Stimulated activated CD8-positive, alpha-beta memory T cell treated with anti-CD3 and anti-CD28 coated beads, Interleukin-15, amount 100 ng/mL, for 24 hours (primary cell): ENCODE measurements at places on chromosomes 12 and 14.

DNA sequence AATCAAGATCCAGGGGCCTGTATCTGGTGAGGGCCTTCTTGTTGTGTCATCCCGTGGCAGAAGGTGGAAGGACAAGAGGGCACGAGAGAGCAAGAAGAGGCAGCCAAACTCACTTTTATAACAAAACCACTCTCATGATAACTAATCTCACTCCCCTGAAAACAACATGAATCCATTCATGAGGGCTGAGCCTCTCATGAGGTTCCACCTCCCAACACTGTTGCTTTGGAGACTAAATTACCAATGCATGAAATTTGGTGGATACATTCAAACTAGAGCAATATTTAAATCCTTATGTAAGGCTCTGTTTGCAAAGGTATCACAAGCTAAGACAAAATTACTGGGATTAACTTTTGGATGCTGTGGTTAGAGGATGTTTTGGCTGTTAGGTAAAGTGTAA lies 470.1 kb upstream of the NOVA1 start:
- no peak for DNase-seq

DNA sequence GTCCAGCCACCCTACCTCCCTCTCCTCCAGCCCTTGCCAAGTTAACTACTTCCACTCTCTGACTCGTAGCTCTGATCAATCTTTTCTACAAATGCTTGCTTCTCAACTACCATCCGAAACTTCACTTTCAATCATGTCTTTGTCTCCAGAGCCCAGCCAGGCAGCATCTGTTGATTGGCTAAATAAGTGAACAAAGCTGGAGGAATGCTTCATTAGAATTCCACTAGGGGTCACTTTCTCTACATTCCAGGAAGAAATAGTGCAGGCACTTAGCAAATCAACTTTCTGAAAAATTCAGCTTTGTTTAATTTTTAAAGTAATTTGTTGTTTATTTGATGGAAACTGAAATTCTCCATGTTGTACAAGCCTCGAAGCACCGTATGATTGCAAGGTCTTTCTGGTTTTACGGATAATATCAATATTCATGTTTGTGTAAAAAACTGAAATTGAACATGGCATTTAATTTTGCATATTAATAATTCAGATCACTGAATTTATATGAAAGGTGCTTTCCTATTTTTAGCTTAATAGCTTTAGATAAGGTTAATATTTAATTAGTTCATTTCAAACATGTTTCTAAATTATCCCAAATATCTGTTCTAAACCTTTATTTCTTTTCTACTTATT lies 32.4 kb upstream of the HELB start:
- no peak for DNase-seq

DNA sequence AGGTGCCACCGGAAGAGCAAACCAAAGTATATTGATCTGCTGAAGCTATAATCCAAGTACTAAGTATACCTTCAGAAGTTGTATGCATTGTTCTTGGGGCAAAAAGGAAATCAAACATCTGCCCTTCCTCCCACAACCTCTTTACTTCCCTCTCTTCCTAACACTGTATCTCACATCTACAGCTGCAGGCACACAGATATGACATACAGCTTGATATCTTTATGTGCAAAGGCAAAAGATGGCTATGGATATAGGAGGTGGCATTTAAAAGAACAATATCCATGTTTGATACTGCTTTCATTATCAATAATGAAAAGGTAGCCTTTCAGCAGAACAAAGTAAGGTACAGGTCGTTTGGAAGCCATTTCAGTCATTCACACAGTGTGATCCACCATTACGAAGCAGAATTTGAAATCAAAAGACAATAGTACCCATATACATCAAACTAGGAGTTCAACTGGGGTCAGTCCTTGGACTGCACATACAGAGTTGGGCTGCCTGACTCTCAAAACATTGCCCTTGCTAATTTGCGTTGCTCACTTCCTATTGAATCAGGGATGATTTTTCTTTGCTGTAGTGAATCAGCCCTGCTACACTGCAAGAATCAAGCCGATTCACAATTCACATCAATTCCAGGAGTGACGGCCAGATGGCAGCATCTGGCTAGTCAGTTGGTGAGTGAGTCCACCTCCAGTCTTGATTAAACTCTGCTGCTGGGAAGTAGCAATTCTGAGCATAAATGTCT lies 8.9 kb downstream of the ANG start:
- no peak for DNase-seq

- DNase-seq, result no peak
These were observed 25.4 kb downstream of the SRRM4 start for GRCh38 chr12:119006746-119007145.

GRCh38 chr14:67485501-67486095 lies 2.9 kb downstream of the TMEM229B start:
- DNase-seq, result no peak

DNA sequence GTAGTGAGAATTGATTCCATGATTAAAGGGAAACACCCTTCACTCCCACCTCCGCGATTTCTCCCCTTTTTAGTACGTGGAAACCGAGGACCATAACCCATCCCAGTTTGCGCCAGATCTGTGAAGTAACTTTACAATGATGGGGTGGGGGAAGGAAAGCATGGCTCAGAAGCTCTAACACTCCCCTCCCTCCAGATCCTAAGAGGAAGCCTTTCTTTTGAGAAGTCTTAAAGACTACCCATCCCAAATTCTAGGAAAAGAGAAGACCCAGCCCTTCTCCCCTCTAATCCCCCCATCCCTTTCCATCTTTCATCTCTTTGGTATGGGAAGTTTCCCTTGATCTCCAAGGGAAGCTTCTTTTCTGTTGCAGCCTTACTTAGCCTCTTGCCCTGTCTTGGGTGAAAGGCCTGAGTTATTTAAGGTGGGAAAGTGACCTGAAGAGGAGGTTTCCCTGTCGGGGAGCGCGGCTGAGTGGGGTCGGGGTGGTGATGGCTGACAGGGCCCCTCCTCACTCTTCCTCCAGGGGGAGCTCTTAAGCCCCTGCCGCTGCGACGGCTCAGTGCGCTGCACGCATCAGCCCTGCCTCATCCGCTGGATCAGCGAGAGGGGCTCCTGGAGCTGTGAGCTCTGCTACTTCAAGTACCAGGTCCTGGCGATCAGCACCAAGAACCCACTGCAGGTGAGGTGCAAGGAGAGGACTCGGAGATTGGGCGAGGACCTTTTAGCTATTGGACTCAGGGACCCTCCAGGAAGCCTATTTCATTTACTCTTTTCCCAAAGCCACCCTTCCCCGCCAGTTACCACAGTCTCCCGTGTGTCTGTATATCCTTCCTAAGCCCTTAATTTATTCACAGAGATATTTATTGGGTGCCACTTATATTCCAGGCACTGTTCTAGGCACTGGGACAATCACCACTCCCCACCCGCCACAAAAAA lies 1.8 kb downstream of the MARCHF9 start:
- DNase-seq, result no peak

DNA sequence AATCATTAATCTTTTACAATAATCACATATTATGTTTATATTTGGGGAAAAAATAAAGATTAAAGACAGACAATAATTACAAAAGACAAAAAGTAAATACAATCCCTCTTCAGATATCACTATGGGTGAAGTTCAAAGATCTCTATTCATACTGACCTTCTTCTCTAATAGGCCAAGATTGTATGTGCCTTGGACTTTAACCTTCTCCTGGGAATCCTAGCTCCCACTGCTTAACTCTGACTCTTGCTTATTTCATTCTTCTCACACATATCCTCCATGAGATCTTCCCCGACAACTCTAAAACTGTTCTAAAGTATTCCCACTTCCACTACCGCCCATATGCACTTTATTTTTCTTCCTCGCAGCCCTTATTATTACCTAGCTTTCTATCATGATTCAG lies 83.8 kb downstream of the EEA1 start:
- no peak for DNase-seq

DNA sequence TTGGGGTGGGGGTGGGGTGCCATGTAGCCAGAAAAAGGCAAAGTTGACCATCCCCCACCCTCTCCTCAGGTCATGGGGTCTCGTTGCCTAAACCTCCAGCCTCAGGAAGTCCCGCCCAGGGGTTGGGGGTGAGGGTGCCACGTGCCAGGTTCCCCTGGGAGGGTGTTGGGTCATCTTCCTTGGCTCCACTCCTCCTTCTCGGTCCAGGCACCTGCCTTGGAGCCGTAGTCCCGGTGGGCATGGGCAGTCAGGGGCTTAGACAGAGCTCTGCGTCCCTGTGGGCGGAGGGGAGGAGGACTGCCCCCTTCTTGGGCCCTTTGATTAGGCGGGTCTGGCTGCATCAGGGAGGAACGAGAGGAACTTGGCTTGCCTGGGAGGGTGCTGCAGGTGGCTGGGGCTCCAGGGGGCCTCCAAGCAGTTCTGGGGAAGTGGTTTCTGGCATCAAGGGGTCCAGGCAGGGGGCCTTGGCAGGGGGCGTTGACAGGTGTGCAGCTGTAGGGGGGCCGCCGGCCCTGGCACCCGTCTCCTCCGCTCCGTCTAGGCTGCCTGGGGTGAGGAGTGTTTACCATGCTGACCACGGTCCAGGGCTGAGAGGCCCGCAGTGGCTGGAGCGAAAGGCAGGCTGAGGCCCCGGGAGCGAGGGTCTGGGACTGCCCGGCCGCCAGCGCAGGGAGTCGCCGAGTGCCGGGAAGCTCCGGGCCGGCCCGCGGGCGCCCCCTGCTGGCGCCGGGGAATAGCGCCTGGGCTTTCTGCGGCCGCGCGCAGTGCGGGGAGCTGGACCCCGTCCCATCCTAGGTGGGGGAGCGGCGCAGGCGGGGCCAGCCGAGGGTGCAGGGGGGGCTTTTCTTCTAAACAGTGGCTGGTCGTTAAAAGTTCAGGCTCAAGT lies 7.9 kb downstream of the SETD1B start:
- peak; percentile 56 for DNase-seq

DNA sequence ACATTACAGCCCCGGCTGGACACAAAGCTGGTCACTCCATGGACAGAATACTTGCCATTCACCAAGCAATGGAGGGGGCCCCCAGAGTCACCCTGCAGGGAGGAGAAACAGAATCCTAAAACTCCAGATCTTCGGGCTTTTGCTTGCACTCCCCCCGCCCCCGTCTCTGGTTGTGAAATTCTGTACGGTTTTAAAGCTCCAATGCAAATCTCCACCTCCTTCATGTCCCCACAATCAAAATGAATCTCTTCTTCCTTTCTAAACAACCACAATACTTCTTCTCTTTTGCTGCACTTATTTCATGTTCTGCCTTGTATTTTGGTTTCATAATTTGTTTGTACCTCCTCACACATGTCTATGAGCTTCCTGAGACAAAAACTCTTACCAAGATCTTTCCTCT lies 5.8 kb upstream of the BIN2 start:
- no peak for DNase-seq

- DNase-seq, result no peak
These were observed 187.5 kb upstream of the EEA1 start for GRCh38 chr12:93116632-93117031.

- DNase-seq, result no peak
These were observed 34.9 kb upstream of the FAM222A start for GRCh38 chr12:109678719-109679118.

GRCh38 chr12:15892645-15893259 lies 10.6 kb downstream of the STRAP start:
- no peak for DNase-seq

DNA sequence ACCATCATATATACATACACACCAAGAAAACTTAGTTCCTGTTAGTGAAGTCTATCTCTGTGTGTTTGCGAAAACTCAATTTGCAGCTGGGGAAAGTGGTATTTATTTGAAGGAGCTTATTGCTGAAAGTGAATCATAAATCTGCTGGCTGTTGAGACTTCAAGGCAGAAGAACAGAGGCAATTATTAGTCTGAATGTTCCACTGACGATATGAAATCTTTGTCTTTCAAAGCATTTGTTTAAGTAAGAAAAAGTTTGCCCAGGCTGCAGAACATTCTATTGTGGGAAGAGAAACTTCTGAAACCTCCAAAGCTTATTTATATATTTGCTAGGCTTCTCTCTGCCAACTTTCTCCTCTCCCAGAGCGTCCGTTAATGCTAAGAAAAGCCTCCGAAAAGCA lies 255.7 kb upstream of the TMPO start:
- DNase-seq, result no peak

DNA sequence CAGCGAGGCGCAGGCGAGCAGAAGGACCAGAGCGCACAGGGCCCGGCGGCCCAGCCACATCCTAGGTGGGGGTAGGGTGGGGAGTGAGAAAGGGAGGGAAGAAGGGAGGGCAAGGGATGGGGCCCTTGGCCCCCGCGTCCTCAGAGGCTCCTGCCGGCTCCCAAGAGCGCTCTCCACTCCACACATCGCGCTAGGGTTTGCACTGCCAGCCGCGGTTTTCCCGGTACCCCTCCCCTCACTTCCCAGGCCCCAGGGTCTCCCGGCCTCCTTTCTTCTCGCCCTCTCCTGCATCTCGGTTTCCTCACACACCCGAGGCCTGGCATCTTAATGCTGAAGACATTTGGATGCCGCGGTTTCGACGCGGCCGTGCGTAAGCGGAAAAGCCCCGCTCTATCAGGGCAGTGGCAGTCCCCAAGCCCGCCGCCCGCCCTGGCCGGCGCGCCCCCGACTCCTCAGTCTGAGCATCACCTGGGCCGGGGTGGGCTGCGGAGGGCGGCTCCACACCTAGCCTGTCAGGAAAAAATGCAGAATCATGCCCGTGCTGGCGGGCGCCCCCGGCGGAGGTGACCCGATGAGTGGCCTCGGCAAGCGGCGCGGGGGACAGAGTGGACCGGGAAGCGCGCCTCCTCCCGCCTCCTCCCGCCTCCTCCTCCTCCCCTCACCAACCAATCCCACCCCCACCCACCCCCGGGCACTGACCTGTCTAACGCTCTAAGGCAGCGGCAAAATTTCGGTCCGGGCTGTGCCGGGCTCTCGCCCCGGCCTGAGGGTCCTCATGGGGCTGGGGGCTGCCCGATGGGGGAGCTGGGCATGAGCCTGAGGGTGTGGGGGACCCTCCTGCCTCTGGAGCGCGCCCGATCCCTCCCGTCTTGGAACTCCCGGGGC lies 686 bp downstream of the B4GALNT1 start:
- DNase-seq, result no peak

- DNase-seq, result no peak
These were observed 255.9 kb upstream of the KITLG start for GRCh38 chr12:88836156-88836555.

GRCh38 chr14:105075379-105076295 lies 10.4 kb upstream of the GPR132 start:
- DNase-seq, result no peak

GRCh38 chr14:58151133-58152013 lies 640 bp downstream of the ARMH4 start:
- no peak for DNase-seq

DNA sequence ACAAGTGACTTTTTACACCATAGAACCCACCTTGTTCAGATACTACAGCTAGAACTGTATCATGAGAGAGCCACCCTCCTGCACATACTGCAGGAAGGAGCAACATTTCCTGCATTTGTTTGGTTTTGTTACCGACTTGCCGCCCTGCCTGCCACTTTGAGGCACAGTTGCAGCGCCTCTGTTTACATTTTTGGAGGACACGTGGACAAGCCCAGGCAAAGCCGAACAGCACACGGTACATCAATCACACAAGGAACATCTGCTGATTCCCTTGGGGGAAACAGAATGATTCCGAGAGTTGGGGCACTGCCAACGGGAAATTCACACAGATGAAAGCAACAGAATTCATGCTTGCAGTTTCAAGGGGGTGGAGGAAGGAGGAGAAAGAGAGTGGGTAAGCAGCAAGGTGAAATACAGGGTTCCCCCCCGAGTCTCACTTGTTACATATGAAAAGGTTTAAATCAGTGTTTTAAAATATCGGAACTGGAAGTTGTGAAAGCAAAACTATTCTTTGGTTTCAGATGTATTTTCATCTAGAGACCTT lies 110.7 kb downstream of the BTG1 start:
- DNase-seq, result no peak
